ENCODE measurements at places on chromosomes 4 and X.
A peak's percentile ranks its signal among the peaks of the same experiment; 100 is the strongest.

GRCh38 chrX:9072281-9072680 is 38.4 kb upstream of the FAM9B start:
- peak; percentile 6 for DNase-seq

GRCh38 chrX:625137-625691 is 5.4 kb upstream of the SHOX start:
- DNase-seq = no peak

DNA sequence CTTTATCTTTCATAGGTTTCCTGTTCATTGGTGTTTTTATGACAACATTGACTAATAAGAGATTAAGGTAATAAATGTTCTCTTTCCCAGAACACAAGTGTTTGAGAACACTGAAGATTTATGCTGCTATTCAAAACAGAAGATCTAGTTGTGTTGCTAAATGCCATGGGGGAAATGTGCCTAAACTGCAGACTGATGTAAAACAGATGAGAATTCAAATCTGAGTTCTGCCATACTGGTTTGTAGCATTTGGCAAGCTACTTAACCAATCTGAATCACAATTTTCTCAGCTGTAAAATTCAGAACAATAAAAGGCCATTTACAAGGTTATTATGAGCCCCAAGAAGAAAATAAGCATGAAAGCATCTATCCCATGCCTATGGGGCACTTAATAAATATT is 2.3 kb downstream of the SLC10A6 start:
- DNase-seq = peak; percentile 86

- peak; percentile 73 for DNase-seq
Observed at GRCh38 chrX:40104630-40104984, 6.8 kb upstream of the BCOR start.

DNA sequence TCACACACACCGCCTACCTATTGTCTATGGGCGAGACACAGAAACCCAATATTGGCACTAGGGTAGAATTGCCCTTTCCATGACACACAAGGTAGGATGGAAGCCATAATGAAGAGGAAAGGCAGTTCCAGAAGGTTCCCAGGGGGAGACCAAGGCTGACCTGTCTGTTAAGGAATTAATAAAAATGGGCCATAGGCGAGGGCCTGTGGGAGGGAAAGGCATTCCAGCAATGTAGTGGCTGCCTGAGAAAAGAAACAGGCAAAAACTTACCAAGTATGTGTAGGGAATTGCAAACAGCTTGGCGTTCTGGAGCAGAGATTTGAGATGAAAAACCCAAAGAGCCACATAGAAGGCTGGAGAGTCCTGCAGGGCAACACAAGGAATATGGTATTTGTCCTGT is 19.1 kb downstream of the MAGED2 start:
- no peak for DNase-seq

DNA sequence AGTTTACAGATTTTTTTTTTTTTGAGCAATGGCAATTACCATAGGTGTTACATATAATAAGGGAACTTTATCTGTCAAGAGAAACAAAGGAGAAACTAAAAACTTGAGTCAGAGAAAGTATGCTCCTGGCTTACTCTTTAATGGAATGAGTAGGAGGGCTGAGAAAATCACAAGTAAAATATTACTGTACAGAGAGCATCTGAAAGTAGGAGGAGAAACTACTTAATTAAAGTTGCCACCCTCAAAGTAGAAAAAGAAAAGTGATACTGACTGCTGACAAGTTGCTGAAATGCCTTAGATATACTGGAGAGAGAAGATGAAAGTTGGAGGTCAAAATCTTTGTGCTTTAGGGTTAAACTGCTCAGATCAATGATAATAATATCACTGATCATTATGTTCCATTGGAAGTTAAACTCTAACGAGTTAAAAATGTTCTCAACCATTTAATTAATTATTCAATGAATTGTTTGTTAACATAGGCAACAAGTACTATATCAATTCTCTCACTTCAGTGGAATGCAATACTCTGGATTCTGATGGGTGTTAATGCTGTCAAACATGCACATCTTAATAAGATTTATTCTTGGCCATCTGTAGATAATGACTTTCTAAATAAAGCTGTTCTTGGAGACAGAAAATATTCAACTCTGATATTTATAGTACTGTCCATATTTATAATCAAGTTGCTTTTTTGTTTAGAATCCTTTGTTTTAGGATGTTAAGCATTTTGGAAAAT is 61.2 kb upstream of the CAMK2D start:
- DNase-seq = no peak

DNA sequence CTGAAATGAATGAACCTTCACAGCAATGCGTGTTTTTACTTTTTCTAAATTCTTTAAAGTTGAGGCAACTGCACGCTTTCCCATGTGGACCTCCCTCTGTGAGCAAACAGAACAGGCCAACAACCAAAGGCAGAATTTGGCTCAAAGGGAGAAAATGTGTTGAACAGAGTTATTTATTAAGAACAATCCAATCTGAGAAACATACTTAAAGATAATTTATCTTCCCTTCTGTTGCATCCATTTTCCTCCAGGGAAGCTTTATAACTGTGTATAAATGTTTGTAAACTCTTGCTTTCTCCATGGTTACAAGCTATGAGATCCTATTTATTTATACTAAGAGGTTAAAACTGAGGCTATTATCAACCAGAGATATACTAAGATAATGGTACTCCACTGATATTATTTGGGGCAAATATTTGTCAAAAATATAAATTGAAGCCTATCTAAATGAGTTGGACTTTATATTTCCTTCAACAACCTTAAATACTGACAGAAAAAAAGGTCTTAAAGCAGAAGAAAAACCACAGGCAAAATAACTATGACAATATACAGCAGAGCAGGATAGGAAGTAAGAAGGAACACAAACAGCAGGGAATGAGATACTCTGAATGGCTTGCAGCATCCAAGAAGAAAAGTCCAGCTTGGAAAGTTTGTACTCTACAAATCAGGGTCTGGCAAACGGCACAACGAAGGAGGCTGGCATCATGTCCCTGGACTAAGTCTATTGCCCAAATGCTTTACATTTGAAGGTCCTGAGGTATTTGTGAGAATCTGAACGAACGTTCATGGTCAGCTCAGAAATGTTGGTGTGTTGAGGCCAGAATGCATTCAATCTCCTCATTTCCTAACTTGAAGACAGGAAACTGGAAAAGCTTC is 663.2 kb upstream of the INTU start:
- DNase-seq = no peak

DNA sequence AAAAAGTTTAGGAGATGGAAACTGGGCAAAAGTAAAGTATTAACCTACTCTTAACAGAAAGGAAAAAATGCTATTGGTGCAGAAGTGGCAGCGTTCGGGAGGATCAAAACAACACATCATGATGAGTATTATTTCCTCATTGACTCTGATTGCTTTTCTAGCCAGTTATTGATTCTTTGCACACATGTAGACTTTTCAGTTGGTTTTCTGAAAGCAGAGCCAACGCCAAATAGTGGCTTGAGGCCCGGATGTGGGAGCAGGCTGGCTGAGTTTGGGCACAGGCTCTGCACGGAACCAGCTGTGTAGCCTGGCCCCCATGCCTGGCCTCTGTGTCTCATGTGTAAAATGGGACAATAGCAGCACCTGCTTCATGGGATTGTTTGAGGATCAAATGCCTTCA is 21.8 kb downstream of the STOX2 start:
- DNase-seq = no peak

DNA sequence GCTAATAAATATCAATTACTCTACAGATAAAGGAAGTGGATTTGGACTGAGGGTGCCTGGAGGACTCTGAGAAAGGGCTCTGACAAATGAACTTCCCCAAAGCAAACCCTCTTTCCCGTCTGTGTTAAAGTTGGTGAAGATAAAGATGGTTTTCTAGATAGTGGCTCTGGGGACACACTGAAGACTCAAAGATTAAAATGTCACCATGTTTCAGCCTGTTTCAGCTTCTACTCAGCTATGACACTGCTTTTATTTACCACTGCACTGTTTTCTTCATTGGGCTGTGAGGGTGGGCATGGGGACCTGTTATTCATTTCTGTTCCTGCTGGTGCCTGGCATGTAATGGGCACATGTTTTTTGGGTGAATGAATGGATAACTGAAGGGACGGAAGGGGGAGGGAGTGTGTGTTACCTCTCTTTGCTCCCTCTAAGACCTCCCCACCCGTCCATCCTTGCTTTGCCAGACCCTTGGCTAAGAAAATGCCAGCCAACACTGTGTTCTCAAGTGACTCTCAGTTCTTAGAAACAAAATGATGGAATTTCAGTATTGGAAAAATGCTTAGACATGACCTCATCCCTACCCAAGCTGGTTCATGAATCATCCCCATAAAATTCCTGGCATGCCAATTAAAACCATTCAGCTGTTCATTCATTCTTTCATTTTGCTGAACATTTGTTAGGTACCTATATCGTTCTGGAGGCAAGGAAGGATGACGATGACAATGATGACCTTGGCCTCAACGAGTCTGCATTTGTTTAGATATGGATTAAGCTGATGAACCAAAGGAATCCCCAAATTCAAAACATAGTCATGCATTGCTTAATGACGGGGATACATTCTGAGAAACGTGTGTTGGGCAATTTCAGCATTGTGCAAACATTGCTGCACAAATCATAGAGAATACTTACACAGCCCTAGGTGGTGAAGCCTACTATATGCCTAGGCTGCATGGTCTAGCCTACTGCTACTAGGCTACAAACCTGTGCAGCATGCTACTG is 13.4 kb upstream of the STK32B start:
- peak; percentile 91 for DNase-seq

- peak; percentile 51 for DNase-seq
Observed at GRCh38 chr4:176971576-176972115, 178.9 kb upstream of the VEGFC start.

Measured in fibroblast of the aortic adventitia (primary cell).